A673 (cell line): ENCODE measurements at places on chromosomes 5 and 9. TPM values are rescaled to one million over a fixed set of nuclear protein-coding genes. Genes with fewer than 3 reads are reported as not detected.

Gene PAPPA
- 44.0 and 47.4 TPM in 2 replicates for total RNA-seq

GRCh38 chr9:137615387-137615871, 3.4 kb upstream of the EHMT1 start:
- no peak overlapping the region for H3K27ac ChIP-seq
- H3K36me3 ChIP-seq, result peaks cover 31% of the 10 kb centered on the region
- peaks cover 4% of the 10 kb centered on the region for H3K4me1 ChIP-seq
- no peak overlapping the region for H3K4me3 ChIP-seq

DNA sequence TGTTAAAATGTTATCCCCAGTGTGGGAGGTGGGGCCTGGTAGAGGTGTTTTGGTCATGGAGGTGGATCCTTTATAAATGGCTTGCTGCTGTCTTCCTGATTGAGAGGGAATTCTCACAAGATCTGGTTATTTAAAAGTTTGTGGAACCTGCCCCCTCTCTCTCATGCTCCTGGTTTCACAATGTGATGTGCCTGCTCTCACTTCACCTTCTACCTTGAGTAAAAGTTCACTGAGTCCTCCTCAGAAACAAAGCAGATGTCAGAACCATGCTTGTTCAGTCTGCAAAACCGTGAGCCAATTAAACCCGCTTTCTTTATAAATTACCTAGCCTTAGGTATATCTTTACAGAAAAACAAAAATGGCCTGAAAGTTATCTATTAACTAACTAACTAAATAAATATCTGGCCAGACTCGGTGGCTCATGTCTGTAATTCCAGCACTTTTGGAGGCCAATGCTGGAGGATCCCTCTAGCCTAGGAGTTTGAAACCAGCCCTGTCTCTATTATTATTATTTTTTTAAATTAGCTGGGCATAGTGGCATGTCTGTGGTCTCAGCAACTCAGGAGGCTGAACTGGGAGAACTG, 1067.4 kb downstream of the CDH9 start:
- H3K27me3 ChIP-seq, result no peaks in the 10 kb centered on the region
- H3K4me1 ChIP-seq, result no peaks in the 10 kb centered on the region
- no peak for DNase-seq
- H3K4me3 ChIP-seq, result no peak overlapping the region
- H3K27ac ChIP-seq, result no peak overlapping the region

DNA sequence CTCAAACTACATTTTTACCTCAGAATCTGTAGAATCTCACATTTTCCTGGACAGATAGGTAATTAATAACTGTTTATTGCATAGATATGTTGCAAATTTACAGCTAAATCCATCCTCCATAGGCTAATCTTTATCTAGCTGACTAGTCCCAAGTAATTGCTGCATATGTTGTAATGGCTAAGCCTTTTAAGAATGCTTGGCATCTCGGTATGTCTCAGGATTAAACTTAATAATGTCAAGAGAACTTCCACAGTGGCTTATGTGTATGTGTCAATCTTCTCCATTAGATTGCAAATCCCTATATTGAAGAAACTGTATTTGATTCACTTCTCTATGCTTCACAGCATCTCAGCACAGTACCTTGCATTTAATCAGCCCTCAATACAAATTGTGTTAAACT, 131.9 kb downstream of the PRDM9 start:
- H3K27me3 ChIP-seq, result no peaks in the 10 kb centered on the region
- no peak for DNase-seq
- no peaks in the 10 kb centered on the region for H3K4me1 ChIP-seq
- H3K36me3 ChIP-seq, result no peaks in the 10 kb centered on the region

DNA sequence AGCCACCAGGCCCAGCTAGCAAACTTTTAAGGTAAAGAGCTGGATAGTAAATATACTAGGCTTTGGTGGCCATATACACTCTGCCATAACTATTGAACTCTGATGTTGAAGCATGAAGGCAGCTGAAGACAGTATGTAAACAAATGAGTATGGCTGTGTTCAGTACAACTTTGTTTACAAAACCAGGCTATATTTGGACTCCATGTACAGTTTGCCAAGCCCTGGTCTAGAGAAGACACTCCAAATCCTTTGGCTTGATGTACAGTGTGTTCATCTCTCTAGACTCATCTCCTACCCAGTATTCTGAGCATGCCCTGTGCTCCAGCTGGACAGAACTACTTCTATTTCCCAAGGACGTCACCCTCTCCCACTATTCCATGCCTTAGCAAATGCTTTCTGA, 54.3 kb upstream of the MEGF10 start:
- H3K27me3 ChIP-seq, result no peaks in the 10 kb centered on the region
- H3K4me3 ChIP-seq, result no peak overlapping the region
- no peak overlapping the region for H3K27ac ChIP-seq
- no peaks in the 10 kb centered on the region for H3K4me1 ChIP-seq
- H3K36me3 ChIP-seq, result no peaks in the 10 kb centered on the region

DNA sequence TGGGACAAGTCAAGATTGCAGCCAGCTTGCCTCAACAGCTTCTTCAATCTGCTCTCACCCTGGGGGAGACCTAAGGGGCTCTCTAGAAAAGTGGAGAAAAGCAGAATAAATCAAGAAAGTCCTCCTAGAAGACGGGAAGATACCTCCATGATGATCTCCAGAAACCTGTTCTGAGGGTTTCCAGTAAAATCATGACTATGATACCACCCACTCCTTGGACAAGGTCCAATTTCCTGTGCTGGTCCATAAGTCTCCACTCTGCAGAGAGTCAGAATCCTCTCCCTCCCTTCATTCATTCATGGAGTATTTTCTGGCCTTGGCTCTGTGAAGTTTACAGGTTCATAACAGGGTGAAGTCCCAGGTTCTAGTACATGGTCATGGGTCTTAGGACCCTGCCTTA, 168.6 kb downstream of the SLC12A2 start:
- DNase-seq, result no peak
- no peak overlapping the region for H3K27ac ChIP-seq
- no peaks in the 10 kb centered on the region for H3K36me3 ChIP-seq
- H3K4me1 ChIP-seq, result no peaks in the 10 kb centered on the region
- peaks cover 5% of the 10 kb centered on the region for H3K27me3 ChIP-seq

Gene PAXX
- total RNA-seq, result 91.5 and 99.5 TPM in 2 replicates

DNA sequence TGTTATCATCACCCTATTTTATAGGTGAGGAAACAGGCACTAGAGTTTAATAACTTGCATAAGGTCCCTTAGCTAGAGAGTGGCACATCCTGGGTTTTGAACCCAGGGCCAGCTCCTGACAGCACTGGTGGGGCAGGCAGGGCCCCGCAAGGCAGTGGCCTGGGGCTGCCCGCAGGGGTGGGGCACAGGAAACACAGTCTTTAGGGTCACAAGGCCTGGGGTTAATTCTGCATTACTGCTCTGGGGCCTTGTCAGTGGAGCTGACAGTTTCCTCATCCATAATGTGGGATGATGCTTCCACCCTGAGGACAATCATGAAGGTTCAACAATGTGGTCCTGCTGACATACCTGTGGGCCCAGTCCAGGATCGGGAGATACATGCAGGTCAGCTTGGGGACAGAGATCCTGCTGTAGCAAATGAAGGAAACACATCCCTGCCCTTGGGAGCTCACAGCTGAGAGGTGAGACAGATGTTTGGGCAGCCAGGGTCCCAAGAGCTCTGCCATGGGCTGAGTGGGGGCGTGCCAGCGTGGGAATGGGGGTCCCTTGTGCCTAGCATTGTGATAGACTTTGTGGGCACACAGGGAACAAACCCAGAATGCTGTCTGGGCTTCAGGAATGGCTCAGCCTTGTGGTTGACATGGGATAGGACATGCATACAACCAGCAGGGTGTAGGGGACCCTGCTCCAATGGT, 14.7 kb downstream of the FGF18 start:
- no peaks in the 10 kb centered on the region for H3K36me3 ChIP-seq
- no peak overlapping the region for H3K4me3 ChIP-seq
- H3K27ac ChIP-seq, result no peak overlapping the region
- no peaks in the 10 kb centered on the region for H3K4me1 ChIP-seq
- no peak for DNase-seq
- no peaks in the 10 kb centered on the region for H3K27me3 ChIP-seq

DNA sequence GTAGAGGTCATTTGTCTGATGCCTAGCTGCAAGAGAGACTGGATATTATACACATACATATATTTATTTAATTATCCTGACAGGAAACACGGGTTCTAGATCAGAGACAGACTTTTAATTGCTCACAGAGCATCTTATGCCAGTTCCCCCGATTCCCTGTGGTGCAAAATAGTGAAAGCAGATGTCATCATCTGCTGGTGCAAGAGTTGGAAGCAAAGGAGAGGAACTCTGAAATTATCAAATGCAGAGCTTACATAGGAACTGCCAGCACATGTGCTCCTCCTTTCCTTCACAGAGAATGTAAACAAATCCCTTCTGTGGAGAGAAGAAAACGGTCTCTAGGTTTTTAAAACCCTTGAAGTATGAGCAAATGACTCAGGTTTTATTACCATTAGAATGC, 69.3 kb downstream of the DTWD2 start:
- H3K4me3 ChIP-seq, result no peak overlapping the region
- DNase-seq, result peak; percentile 88
- H3K27me3 ChIP-seq, result no peaks in the 10 kb centered on the region
- peaks cover 19% of the 10 kb centered on the region for H3K4me1 ChIP-seq

Gene PRRX2
- 12.7 and 16.6 TPM in 2 replicates for total RNA-seq

DNA sequence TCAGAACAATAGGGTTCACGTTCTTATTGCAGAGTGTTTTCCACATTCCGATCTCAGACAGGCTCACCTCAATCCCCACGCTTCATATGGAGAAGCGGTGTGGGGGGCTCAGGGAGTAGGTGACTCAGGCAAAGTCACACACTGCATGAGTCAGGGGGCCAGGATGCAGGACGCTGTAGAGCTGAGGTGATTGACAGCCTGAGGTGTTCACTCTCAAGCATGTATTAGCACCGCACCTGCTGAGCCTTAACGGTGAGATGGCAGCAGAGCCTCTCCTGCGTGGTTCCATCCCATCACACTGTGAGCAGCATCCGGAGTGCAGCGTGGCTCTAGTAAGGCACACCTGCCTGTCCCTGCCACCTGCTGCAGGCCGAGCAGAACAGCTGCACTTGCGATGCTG, 194.0 kb downstream of the IRX2 start:
- DNase-seq, result no peak
- H3K4me1 ChIP-seq, result no peaks in the 10 kb centered on the region
- H3K27ac ChIP-seq, result no peak overlapping the region
- no peaks in the 10 kb centered on the region for H3K27me3 ChIP-seq

GRCh38 chr9:112011051-112011620, 114.5 kb downstream of the UGCG start:
- no peaks in the 10 kb centered on the region for H3K27me3 ChIP-seq
- H3K27ac ChIP-seq, result no peak overlapping the region
- H3K4me3 ChIP-seq, result no peak overlapping the region
- DNase-seq, result no peak

Gene TAF11L4
- not detected in 2 replicates for total RNA-seq

- DNase-seq, result no peak
- H3K4me3 ChIP-seq, result no peak overlapping the region
- H3K27ac ChIP-seq, result no peak overlapping the region
- no peaks in the 10 kb centered on the region for H3K4me1 ChIP-seq
Observed at GRCh38 chr5:6393596-6394194, 15.3 kb upstream of the MED10 start.

- no peak for DNase-seq
- no peak within 1 kb of the TSS for H3K27ac ChIP-seq
- H3K27me3 ChIP-seq, result peaks cover 13% of the 10 kb centered on the region
- H3K4me3 ChIP-seq, result no peak within 1 kb of the TSS
- H3K36me3 ChIP-seq, result no peaks in the 10 kb centered on the region
Observed at GRCh38 chr9:23826120-23826629, at the start of gene ELAVL2. TSS of gene ELAVL2 (minus strand) at chr9:23826240. CDS start at chr9:23762234, 64,006 bp downstream.

Gene SIL1
- total RNA-seq, result 18.7 and 22.0 TPM in 2 replicates

- H3K4me1 ChIP-seq, result peaks cover 6% of the 10 kb centered on the region
- H3K36me3 ChIP-seq, result no peaks in the 10 kb centered on the region
- H3K27me3 ChIP-seq, result no peaks in the 10 kb centered on the region
- no peak within 1 kb of the TSS for H3K27ac ChIP-seq
- H3K4me3 ChIP-seq, result peak within 1 kb of the TSS; percentile 72
Observed at GRCh38 chr5:181204826-181205760, at the start of gene TRIM7. TSS of gene TRIM7 (minus strand) at chr5:181205196. CDS start at chr5:181205110, 86 bp downstream.
